KBM-7 (cell line): ENCODE measurements at places on chromosomes 1 and 21.

DNA sequence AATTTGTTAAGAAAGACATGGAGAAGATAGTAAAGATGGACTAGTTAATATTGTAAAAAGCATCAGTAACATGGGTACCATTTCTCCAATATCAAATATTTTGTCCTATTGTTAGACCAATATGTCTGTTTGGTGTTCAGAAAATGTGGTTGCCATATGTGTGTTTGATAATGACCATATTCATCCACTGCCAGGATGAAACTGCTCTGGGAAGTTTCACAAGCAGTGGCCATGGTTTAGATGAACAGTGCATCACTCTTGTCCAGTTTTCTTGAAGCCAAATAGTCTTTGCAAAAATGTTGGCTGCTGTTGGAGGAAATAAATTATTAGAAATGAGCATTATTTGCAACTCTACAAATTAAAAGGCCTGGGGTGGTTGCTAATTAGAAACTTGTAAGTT is 333.8 kb downstream of the NUF2 start:
- no peak for DNase-seq

GRCh38 chr1:171663036-171663853 is 10.8 kb upstream of the MYOC start:
- DNase-seq, result no peak

DNA sequence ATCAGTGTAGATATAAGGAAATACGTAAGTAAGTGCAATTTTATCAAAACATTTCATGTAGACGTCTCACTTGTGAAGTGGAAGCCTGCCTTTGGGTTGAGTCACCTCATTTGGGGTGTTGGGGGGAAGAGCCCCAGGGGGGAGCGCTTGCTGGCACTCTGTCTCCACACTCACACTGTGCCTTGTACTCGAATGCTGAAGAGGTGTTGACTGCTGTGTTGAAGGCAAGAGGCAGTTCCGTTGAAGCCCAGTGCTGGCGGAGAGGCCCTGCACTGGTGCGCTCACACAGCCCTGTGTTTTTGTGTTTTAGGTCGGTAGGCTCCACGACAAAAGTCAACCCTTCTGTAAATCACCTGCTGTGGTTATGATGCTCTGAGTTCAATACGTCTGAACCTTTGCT is 131.9 kb upstream of the COL6A1 start:
- DNase-seq, result no peak

GRCh38 chr1:67802565-67802964 is 30.7 kb downstream of the GNG12 start:
- DNase-seq, result no peak

- peak; percentile 25 for DNase-seq
Measured at GRCh38 chr1:20787840-20788795, 1.0 kb upstream of the HP1BP3 start.

GRCh38 chr1:233993651-233994050 is 89.2 kb downstream of the SLC35F3 start:
- no peak for DNase-seq

DNA sequence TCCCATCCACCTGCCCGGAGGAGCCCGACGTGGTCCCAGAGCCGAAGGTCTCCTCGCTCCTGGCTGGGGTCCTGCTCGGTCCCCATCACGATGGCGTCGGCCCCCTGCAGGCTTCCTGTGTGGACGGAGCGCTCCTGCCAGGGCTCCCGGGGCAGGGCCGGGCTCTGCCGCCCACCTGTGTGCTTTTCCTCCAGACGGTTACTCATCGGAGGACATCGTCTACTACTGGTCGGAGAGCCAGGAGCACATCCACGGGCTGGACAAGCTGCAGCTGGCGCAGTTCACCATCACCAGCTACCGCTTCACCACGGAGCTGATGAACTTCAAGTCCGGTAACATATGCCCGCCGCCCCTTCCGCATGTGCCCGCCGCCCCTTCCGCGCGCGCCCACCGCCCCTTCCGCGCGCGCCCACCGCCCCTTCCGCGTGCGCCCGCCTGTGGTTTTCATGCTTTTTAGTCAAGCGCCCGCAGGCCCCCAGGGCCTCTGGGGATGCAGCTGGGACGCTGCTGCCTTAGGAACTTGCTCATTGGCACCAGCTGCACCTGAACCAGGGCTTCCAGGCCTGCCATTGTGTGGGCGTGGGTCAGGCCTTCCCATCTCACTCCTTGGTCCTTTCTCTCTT is 8.9 kb downstream of the GABRD start:
- DNase-seq, result no peak

DNA sequence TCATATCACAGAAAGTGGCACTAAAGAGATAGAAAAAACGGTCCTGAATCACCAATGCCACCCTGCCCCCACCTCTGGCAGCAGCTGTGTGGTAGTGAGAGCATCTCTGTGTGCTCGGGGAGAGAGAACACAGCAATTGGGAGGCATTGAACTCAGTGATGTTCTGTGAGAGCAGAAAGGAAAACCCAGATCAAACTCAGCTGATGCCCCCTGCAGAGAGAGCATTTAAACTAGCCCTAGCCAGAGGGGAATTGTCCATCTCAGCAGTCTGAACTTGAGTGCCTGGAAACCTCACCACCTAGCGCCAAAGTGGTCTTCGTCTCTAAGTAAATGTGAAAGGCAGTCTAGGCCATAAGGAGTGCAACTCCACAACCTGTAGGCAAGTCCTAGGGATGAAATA is 21.3 kb downstream of the SLC44A5 start:
- no peak for DNase-seq

- peak; percentile 81 for DNase-seq
Measured at GRCh38 chr1:228938537-228938901, 203.2 kb downstream of the RHOU start.

DNA sequence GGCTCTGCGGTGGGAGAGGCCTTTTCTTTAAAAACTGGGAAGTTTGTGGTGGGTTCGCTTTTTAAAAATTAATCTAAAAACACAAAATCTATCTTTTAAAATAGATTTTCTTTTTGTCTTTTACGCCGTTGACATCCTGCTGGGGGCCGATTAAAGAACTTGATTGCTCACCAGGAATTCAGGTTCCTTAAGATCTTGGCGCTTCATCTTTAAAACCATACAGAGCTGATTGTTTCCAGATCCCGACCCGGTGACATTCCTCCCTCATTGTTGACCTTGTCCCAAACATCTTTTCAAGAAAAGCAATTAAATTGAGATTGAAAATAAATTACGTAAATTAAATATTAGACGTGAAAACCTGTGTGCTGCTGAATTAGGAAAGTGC is 546 bp upstream of the ZNF697 start:
- DNase-seq, result no peak

DNA sequence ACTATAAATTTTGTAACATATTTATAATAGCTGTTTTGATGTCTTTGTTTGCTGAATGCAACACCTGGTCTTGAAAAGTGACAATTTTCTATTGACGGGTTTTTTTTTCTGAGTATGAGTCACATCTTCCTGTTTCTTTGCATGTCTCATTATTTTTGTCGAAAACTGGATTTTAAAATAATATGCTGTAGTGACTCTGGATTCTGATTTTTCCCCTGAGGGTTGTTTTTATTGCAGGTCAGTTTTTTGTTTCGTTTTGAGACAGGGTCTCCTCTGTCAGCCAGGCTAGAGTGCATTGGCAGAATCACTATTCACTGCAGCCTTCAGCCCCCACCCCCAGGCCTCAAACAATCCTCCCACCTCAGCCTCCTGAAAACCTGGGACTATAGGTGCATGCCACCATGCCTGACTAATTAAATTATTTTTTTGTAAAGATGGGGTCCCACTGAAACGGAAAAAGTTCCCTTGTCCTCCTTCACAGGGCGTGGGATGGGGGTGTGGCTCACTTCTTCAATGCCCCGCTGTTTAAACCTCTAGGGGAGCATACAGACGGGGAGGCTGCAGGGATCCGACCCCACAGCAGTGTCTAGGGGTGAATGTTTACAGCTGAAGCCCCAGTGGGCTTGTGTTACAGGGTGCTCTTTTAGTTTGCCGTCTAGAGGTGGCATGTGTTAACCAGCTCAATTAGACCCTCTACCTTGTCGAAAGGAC is 11.3 kb upstream of the PPIE start:
- no peak for DNase-seq

- DNase-seq, result peak; percentile 49
Measured at GRCh38 chr1:47225430-47226100, 6.5 kb downstream of the TAL1 start.

- no peak for DNase-seq
Measured at GRCh38 chr1:204416589-204417073, 5.0 kb upstream of the PPP1R15B start.

GRCh38 chr1:207862241-207862787 is 48.6 kb downstream of the CD34 start:
- no peak for DNase-seq

DNA sequence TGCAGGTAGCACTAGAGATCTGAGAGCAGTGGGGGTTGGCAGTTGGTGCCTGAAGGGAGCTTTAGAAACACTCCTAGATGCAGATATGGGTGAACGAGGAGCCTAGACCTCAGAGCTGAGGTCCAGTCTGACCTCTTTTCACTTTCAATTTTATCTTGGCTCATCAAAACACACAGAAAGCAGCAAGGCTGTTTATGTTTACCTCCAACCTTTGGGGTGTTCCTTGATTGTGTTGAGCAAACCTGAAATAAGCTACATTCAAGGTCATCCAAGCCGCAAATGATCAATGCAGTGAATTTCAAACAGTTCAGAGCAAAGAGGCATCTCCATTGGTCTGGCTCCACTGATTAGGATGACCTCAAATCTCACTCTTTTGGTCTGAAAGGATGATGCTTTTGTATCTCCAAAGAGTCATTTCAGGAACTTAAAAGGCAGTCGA is 1.3 kb downstream of the LY9 start:
- no peak for DNase-seq

DNA sequence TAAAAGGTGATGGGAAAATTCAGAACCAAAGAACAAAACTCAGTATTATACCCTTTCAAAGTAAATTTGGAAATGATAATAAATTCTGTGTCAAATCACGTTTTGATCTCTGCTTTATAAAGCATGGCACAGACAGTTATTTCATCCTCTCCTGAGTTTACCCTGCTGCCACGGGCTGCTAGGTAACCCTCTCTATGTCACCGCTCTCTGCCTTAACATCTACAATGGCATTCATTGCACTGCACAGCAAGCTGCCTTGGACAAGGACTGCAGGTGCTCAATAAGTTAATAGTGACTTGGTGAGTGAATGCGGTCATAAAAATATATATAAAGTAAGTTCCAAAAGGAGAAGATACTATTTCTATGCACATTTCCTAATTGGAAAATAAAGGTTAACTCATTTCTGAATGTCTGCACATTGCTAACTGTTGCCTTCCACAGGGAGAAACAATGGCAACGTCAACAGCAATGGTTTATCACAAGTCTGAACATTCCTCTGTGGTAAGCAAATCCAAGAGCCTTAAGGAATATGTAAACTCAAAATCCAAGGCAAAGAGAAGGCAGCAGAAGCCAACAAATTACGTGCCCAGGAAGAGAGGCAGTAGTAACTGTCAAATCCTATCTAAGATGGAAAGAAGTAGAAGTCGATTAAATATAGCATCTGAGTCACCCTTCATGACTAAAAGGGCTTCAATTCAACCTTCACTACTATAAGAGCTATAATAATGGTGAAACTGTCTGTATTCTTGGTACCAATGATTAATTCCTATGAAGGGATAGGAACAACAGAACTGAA is 19.4 kb downstream of the FYB2 start:
- no peak for DNase-seq

GRCh38 chr1:55190109-55190508 is 25.1 kb downstream of the USP24 start:
- DNase-seq, result no peak

GRCh38 chr1:213194383-213194782 is 143.3 kb downstream of the RPS6KC1 start:
- no peak for DNase-seq

DNA sequence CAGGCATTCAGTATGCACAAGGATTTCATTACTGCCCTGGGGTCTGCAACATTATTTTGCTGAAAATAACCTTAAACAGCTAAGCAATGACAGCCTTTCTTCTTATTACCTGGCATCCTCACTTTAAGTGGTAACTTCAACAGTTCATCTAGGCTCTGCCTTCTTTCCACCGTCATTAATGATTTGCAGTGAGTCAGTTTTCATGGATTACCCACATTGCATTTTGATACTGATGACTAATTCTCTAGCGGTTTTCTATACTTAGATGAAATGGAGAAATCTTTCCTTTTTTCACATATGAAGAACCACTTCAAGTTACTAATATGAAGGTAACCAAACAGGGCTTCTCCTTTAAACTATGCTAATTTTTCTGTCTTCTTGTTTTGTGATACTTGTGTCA is 226.9 kb upstream of the TMPRSS15 start:
- no peak for DNase-seq

DNA sequence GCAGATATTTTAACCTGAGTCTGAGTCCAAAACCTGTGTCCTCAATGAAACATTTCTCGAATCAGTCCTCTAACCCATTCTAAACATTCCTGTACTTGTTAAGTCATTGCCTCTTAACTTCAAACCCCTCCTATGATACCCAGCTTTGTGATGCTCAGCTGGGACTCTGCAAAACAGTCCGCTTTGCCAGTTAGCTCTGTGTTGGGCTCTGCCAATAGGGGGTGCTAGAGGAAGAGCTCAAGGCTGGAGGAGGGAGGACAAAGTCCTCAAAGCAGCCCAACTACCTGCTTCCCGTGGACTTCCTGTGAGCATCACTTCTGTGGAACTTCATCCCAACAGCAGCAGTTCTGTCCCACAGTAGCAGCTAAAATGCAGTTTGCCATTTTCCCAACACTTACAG is 38.1 kb upstream of the SYT14 start:
- DNase-seq, result no peak

DNA sequence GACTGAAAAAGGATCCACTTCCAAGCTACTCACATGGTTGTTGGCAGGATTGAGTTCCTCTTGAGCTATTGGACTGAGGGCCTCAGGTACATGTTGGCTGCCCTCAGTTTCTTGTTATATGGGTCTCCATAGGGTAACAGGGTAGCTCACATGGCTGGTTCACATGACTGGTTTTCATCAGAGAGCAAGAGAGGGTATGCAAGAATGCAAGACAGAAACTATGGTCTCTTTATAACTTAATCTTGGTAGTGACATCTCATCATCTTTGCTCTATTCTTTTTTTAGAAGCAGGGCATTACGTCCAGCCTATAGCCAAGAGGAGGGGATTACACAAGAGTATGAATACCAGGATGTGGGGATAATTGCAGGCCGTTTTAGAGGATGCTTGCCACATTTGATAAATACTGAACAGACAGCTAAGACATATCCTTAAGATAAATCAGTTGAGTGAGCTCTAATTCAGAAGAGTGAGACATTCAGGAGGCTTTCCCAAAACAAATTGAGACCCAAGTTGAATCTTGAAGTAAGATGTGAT is 100.2 kb downstream of the HMCN1 start:
- DNase-seq, result no peak

- DNase-seq, result no peak
Measured at GRCh38 chr21:46056450-46056903, 41.4 kb upstream of the COL6A2 start.

GRCh38 chr1:22139066-22139594 is 3.8 kb downstream of the WNT4 start:
- no peak for DNase-seq

DNA sequence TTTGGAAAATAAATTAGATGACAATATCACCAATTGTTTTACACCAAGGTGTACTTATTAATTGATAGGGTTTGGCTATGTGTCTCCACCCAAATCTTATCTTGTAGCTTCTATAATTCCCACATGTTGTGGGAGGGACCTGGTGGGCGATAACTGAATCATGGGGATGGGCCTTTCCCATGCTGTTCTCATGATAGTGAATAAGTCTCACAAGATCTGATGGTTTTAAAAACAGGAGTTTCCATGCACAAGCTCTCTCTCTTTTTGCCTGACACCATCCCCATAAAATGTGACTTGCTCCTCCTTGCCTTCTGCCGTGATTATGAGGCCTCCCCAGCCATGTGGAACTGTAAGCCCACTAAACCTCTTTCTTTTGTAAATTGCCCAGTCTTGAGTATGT is 131.0 kb upstream of the LMO4 start:
- no peak for DNase-seq

GRCh38 chr1:216178281-216178680 is 245.0 kb downstream of the USH2A start:
- DNase-seq, result no peak
